CD4-positive, alpha-beta T cell treated with Interleukin-21 for 1 hour (primary cell): ENCODE measurements at places on chromosomes 7 and 10.
A peak's percentile ranks its signal among the peaks of the same experiment; 100 is the strongest.

GRCh38 chr7:53657586-53657985 is 622.2 kb downstream of the POM121L12 start:
- no peak for DNase-seq

GRCh38 chr7:139591550-139592195 is 68.2 kb downstream of the CLEC2L start:
- no peak for DNase-seq

- DNase-seq = no peak
These were observed 513.9 kb upstream of the ZWINT start for GRCh38 chr10:56874950-56875349.

DNA sequence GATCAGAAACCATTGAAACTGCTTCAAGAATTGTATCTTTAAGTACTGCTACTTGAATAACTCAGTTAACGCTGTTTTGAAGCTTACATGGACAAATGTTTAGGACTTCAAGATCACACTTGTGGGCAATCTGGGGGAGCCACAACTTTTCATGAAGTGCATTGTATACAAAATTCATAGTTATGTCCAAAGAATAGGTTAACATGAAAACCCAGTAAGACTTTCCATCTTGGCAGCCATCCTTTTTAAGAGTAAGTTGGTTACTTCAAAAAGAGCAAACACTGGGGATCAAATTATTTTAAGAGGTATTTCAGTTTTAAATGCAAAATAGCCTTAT is 14.7 kb downstream of the HNRNPA2B1 start:
- no peak for DNase-seq

DNA sequence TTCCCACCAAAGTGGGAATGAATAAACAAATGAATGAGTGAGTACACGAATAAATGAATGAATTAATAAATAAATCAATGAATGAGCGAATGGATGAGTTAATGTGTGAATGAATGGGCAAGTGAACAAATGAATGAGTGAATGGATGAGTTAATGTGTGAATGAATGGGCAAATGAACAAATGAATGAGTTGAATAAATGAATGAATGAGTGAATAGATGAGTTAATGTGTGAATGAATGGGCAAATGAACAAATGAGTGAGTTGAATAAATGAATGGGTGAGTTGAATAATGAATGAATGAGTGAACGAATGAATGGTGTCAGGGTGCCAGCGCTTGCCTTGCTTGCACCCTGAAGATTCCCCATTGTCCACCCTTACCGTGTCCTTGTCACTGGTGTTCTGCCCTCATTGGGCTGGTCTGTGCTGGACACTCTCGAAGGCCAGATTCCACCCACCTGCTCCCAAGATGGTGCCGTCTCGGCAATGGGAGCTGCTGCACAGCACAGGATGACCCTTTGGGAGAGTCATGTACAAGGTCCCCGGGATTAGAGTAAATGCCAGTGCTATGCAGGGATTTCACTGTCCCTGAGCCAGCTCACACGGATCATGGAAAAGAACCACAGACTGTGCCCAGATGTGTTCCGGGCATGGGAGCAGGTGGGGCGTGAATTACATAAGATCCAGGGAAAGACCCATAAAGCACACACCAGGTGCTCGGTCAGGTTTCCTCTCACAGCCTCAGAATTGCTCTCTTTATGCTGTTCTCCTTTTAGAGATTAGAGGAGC is 83.2 kb downstream of the CAMK1D start:
- no peak for DNase-seq

DNA sequence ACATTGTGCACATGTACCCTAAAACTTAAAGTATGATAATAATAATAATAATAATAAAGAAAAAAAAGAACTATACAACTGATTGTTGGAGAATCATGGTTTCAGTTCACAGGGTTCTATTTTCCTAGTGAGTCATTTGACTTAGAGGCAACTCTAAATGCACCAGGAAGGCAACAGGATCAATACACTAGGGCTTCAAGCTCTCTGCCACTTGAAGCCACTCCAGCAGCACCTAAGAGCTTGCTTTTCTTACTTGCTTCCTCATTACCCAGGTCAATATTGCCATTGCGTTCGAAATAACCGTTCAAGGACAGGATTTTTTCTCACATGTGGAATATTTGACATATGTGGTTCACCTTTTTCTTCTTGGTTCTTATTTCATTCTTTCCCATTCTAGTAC is 189.7 kb downstream of the GRM3 start:
- DNase-seq = no peak

DNA sequence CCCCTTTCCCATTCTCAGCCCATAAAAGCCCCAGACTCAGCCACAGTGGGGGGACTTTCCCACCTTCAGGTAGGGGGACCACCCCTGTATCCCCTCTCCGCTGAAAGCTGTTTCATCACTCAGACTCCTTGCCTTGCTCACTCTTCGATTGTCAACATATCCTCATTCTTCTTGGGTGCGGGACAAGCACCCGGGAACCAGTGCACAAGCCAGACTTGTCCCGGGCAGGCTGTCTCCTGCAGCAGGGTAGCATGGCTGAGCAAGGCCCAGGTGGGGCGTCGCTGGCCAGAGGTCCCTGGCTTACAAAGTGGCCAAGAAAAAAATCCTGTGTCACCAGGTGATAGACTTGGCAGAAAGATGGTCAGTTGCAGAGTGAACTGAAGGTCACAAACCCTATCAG is 64.7 kb downstream of the NOD1 start:
- DNase-seq = no peak

DNA sequence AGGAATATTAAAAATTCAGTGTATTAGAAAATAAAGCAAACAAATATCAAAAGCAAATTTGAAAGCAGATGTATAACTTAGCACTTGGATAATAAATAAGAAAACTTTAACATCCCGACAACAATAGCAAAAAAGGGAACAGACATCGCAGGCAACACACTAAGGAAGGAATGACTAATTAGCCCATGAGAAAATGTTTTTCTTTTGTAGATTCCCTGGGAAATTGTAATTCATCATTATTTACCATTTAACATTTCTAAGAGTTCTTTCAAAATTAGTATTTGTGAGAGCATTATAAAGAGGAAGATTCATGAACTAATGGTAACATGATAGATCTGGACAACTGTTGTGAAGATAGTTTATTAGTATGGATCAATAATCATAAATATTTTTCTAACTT is 106.0 kb upstream of the STK17A start:
- DNase-seq = no peak

- DNase-seq = no peak
These were observed 55.7 kb downstream of the CUBN start for GRCh38 chr10:17073725-17074540.

- no peak for DNase-seq
These were observed 41.0 kb upstream of the OIT3 start for GRCh38 chr10:72852508-72852907.

- DNase-seq = no peak
These were observed 17.3 kb upstream of the NRBF2 start for GRCh38 chr10:63115732-63116383.

- DNase-seq = no peak
These were observed 159.9 kb downstream of the ZNF365 start for GRCh38 chr10:62534031-62534430.

DNA sequence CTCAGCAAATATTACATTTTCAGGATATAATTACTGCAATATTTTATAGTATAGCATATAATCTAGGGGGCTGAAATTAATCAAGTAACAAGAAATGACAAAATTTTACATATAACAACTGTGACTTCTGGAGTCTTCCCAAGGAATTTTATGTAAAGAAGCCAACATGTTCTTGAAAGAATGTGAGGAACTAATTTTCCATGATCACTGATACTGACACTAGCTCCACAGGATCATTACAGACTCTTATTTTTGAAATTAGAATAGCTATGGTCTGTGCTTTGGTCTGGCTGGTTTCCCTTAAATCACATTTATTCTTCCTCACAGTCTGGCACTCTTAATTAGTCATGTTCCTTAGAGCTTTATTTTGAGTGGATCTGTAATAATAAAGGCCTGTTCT is 267.7 kb upstream of the SEMA3A start:
- no peak for DNase-seq

- DNase-seq = no peak
These were observed 132.9 kb upstream of the WNT16 start for GRCh38 chr7:121195874-121196273.

GRCh38 chr10:101536800-101537199 is 51.3 kb downstream of the POLL start:
- peak; percentile 41 for DNase-seq

DNA sequence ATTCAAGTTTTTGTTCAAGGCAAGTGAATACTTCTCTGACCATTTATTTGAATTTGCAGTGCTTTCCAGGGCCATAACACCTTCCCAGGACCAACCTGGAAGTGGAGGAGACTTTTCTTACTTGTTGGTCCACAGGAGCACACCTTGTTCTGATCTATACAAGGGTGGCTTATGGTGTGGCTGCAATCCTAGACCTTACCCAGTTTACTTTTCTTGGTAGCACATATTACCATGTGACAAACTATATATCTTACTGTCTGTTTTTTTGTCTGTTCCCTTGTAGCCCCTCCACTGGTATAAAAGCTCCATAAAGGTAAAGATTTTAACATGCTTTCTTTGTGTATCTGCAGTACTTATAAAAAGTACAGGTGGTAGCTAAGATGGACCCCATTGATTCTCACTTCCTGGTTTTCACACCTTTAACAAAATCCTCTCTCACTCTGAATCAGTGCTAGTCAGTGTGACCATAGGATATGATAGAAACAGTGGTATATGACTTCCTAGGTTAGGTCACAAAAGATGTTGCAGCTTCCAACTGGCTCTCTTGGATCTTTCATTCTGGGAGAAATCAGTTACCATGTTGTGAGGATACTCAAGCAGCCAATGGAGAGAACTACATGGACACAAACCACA is 5.6 kb upstream of the ASB4 start:
- DNase-seq = no peak

GRCh38 chr7:109462171-109462570 is 892.5 kb downstream of the DNAJB9 start:
- DNase-seq = no peak

DNA sequence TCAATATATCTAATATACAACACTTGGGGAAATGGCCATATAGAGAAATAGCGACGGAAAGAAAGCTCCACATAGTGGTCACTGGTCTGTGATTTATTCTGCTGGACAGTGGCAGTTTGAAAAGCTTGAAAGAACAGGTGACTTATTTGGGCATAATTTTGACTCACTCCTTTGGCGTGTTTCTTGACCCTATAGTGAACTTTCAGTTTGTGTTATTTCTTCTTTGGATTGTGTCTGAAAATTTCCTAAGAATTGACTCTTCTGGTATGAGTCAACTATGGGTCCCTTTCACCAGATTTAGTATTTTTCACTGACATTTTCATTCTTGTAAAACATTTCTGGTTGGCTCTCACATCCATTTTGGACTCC is 25.8 kb upstream of the IMMP2L start:
- no peak for DNase-seq

GRCh38 chr7:117140921-117141320 is 181.9 kb downstream of the WNT2 start:
- DNase-seq = no peak

GRCh38 chr10:66102756-66103155 is 823.1 kb upstream of the LRRTM3 start:
- DNase-seq = no peak

DNA sequence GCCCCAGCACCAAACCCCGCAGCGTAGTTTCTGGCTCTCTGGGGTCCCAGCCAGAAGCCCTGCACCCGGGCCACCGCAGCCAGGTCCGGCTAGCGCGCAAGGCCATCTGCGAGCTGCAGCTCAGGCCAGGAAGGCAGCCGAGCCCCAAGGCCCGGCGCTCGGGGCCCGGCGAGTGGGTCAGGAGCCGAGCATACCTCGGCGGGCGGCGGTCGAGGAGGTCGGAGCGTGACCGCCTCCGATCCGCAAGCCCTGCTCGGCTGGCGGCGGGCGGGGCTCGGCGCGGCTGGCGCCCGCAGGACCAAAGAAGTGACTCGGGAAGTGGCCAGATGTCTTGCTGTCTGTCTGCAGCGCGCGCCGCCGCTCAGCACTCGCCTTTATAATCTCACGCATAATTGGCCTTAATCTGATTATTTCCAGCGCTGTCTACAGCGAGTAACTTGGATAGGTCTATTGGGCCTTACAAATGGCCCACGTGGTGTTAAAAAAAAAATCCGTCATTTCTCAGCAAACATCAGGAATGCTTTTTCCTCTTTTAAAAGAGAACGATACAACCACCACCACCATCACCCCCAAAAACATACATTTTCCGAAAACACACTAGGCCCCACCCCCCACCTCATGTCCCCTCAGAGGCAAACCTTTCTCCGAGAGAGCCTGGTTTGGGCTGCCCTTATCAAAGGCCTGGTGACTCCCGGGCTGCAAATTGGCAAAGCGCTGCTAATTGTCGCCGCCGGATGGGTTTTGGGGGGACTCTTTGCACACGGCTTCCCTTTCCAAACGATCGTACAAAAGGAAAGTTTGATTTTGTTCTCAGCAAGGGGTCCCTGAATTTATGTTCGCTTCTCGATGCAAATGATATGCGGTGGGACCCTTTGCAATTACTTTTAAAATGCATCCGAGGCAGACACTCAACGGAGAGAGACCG is at the start of gene DRGX:
Gene DRGX, minus strand, starts transcription at position 349 of the 925 bp plus-strand sequence. CDS start 649 bp downstream, outside the sequence.
- DNase-seq = no peak

GRCh38 chr10:56782503-56782902 is 421.4 kb upstream of the ZWINT start:
- no peak for DNase-seq

DNA sequence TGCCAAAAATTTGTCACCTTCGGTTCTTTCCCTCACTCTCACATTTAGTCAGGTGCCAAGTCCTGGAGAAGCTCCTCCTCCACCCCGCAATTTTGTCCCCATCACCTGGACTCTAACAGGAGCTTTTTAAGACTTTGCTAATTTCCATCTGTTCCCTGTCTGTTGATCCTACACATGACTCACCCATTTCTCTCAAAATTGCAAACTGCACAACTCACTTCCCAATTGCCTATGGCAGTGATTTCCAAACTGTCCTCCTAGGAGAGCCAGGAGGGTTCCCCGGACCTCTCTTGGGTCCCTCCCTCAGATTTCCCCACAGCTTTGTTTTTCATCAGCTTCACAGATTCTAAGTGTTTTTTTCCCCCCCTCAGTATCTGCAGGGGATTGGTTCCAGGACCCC is 120.3 kb downstream of the WNT2 start:
- DNase-seq = no peak

DNA sequence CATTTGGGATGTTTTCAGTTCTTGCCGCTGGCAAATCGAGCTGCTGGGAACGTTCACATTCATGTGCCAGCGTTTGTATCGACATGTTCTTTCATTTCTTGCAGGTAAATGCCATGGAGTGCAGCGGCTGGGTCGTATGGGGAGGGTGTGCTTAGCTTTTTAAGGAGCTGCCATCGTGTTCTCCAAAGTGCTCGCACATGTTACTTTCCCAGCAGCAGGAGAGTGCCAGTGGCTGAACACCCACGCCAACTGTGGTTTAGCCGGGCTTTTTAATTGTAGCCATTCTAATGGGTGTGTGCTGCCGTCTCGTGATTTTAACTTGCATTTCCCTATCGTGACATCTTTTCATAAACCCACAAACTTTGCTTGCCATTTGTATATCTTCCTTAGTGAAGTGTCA is 11.6 kb upstream of the BNIP3 start:
- DNase-seq = no peak
